ENCODE measurements at places on chromosomes 2 and 18.

- DNase-seq, result no peak
Measured at GRCh38 chr2:52402128-52402527, 1365.5 kb upstream of the CHAC2 start.

GRCh38 chr2:208268156-208268952 lies 2.3 kb downstream of the PIKFYVE start:
- DNase-seq, result no peak

DNA sequence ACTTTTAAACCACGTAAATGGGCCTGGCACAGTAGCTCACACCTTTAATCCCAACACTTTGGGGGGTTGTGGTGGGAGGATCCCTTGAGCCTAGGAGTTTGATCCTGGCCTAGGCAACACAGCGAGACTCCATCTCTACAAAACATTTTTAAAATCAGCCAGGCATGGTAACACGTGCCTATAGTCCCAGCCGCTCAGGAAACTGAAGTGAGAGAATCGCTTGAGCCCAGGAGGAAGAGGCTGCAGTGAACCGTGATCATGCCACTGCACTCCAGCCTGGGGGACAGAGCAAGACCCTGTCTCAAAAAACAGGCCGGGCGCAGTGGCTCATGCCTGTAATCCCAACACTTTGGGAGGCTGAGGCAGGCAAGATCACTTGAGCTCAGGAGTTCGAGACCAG lies 12.2 kb downstream of the ROCK1 start:
- no peak for DNase-seq

DNA sequence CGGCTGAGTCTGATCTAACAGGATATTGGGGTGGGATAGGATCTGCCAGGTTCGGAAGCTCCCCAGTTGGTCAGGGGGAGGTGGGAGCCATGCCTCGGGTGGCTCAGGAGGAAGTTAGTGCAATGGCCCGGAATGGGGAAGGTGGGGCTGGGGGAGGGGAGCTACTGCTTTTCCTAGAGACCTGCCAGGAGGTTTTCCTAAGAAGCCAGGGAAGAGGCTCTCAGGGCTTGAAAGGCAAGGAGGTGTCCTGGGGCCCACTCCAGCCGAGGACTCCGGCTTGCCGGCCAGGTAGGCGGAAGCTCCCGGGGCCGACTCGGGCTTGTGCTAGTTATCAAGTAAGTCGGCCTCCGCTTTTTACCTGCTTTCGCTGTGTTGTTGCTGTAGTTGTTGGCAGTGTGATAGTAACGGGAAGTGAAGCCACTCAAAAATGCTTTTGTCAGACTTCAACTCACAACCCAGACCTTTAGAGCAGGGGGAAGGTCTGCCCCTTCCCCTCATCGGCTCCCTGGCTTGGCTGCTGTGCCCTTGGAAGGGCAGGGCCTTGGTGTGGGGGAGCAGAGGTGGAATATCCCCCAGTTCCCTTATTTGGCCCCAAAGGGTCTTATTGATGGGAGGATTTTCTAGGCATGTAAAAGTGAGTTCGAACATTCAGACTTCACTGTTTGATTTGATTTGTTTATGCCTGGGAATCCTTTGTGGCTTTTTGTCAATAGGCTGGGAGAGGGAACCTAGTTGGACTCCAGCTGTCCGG lies 5.4 kb downstream of the GDF7 start:
- no peak for DNase-seq

GRCh38 chr2:150480971-150481830 lies 6.3 kb downstream of the RND3 start:
- no peak for DNase-seq

DNA sequence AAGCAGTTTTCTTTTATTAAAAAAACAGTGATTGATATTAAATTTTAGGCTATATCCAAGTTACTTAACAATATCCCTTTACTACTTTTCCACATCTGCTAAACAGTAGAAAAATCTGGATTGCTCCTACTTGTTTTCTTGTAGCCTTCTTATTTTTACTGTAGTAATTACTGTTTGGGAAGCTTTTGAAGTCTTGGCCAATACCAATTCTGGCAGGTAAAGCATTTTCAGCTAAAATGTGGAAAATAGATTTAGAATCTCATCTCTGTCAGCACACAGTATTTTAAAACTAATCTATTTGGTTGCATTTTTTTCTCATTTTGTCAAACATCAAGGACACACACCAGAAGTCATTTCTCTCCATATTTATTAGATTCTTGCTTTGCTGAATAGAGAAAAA lies 1485.7 kb upstream of the PIK3C3 start:
- DNase-seq, result no peak

DNA sequence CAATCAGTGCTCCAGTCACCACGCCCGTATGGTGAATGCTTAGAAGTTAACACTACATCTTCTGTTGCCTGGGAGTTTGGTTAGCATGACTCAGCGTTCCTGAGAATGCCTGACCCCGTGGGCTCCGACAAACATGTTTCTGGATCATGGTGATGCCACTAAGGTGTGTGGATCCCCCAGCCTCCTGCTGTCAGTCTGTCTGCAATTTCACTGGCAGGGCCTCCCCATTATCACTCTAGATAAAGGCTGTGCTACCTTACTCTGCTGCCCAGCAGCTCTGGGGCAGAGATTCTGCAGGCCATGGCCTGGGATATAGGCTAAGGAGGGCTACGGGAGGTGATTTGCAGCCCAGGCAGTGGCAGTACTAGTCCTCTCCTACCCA lies 66.0 kb downstream of the STPG4 start:
- DNase-seq, result peak; percentile 66

DNA sequence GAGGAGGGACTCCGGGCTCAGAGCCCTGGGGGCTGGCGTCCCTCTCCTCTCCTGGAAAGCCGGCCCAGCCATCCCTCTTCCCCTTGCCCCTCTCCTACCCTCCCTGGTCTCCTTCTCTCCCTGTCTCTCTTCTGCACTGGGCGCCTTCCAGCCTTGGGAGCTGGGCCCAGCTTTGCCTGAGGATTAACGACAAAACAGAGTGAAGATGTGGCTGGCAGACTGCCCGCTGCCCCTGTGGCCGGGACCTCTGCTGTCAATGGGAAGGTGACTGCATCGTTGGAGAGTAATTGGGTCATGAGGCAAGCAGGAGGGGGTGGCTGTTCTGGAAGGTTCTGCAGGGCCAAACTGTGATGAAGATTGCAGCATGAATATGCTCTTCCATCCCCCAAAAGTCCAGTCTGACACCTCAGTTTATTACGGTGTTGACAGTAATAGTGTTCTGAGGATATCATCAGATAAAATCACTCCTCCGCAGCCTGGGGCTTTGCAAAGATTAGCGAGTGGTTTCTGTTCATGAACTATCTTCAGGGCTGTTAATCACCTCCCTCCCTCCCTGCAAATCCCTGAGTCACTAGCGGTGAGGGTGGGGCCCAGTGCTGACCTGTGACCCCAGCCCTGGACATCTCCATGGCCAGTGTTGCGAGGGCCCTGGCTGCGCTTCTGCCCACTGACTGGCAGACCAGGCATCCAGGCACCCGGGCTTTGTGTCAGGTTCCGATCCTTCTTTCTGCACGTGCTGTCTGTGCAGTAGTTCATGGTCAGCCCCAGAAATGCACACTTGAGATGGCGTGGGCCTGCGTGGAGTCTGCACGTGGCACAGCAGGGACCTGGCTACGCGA lies 23.0 kb downstream of the RTP5 start:
- no peak for DNase-seq

DNA sequence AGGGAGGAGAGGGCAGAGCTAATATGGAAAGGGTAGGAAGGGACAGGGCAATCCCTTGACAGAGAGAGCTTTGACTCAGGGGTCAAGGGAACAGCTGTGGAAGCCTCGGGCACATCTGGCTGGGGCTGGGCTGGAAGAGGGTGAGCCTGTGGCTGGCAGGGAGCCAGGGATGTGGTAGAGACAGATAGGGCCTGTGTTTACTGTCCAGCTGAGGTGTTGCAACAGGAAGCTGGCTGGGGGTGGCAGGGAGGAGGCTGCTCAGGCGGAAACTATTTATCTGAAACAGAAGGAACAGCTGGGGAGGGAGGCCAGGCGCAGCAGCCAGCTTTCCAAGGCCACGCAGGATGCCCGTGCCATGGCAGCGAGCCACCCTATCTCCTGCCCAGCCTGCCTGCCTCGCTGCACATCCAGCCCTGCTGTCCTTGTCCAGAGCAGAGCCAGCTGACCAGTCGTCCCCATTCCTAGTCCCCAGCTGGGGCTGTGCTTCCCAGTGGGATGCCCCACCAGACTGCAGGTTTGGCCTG lies 264.7 kb downstream of the CYP26B1 start:
- DNase-seq, result peak; percentile 46

GRCh38 chr2:128820452-128820851 lies 501.8 kb upstream of the HS6ST1 start:
- no peak for DNase-seq

GRCh38 chr2:182319556-182320505 lies 107.0 kb downstream of the PDE1A start:
- no peak for DNase-seq

DNA sequence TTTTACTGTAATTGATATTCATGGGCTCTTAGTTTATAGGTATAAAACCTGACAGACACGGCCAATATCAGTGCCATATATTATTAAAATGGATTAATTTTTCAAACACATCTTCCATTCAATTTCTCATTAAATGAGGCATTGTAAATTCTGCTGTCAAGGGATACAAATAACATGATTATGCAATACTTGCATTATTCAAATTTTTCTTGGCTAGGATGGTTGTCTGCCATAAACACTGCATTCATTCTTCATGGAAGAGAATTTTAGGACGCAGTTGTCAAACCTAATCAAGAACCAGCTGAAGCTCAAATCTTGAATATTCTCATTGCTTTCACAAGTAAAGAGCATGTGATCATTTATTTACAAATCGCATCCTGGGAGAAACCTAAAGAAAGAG lies 255.6 kb downstream of the RDH14 start:
- no peak for DNase-seq

- DNase-seq, result no peak
Measured at GRCh38 chr2:167142554-167142953, 254.3 kb downstream of the XIRP2 start.

DNA sequence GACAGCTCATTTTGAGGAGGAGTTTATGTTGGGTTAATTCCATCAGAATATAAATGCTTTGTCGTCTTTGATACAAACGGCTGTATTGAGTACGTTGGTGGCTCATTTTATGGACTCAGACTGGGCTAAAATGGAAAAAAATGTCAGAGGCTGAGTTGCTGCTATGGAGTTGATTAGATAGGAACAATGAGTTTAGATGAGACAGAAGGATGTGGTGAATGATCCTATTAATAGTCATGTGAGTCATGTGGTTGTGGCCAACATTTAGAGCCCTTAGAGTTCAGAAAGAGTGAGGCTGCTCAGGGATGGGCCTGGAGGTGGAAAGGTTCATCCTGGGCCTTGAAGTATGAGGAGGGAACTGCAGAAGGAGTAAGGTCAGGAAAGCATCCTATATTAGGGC lies 434.2 kb downstream of the MEIS1 start:
- peak; percentile 87 for DNase-seq

- no peak for DNase-seq
Measured at GRCh38 chr2:42865884-42866881, 73.8 kb upstream of the HAAO start.

GRCh38 chr2:42829671-42830440 lies 37.5 kb upstream of the HAAO start:
- DNase-seq, result peak; percentile 49

- no peak for DNase-seq
Measured at GRCh38 chr2:66477135-66477842, 42.4 kb downstream of the MEIS1 start.

GRCh38 chr18:72742002-72742401 lies 125.8 kb downstream of the NETO1 start:
- DNase-seq, result no peak

GRCh38 chr2:232761301-232761907 lies 15.0 kb downstream of the KCNJ13 start:
- DNase-seq, result peak; percentile 13

- DNase-seq, result no peak
Measured at GRCh38 chr2:126372406-126372805, 283.6 kb upstream of the GYPC start.

DNA sequence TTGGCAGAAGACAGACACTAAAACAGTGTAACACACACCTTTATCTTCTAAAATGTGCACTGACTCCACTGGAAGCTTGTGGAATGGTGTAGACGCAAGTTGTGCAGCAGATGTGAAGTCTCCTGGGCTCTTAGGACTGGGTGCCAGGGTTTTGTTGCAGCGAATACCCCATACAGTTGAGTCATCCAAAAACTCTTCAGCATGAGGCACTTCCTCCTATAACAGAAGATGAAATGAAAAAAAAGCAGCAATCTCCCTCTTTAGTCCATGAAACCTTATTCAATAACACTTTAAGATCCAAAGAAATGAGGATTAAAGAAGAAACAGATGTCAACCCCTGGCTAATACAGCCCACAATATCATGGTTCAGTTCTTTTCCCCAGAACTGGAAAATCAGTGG lies 22.2 kb downstream of the BUB1 start:
- peak; percentile 17 for DNase-seq

DNA sequence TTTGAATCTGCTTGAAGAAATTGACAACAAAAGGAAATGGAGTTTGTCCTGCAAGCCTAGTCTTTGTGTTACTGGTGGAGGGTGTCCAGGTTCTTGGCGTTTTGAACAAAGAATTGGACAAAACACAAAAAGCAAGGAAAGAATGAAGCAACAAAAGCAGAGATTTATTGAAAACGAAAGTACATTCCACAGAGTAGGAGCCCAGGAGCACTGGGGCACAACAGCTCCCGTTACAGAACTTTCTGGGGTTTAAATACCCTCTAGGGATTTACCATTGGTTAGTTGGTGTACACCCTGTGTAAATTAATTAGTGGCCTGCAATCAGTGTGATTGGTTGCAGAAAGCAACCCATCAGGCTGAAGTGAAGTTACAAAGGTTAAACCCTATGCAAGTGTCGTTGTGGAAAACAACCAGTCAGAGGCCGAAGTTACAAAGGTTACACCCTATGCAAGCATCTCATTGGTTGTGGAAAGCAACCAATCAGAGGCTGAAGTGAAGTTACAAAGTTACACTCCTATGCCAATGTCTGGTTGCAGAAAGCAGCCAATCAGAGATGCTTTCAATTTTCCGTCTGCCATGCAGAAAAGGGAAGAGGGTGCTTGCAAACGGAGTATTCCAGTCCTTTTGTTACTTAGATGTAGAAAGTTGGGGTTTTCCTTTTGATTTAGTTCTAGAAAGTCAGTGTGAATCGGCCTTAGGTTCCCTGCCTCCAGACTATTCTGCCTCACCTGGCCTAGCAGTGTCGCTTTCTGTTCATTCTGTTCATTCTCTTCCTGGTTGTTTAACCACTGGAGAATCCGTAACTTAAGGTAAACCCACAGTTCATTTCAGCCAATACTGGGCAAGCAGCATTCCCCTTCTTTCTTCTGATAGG lies 47.6 kb upstream of the PTH2R start:
- DNase-seq, result no peak

DNA sequence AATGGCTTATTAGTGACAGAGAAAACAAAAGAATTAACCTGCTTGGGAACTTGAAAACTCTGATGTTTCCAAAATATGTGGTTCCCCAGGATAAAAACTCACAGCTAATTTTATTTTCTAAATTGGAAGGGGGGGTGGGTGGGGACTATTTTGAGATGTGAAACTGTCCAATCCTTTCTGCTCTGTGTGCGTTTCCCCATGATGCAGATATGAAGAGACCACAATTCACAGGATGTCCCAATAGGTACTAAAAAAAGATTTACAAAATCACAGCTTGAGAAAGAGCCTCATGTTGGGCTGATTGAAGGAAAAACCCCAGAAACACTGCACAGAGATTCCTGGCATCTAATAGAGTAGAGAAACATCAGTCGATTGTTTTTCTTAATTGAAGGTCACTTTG lies 273.2 kb downstream of the ARHGAP15 start:
- DNase-seq, result no peak

- DNase-seq, result no peak
Measured at GRCh38 chr2:213002383-213002782, 149.0 kb downstream of the IKZF2 start.

All from fibroblast of skin of back (primary cell).